ENCODE measurements at places on chromosomes 16 and 17. TPM values are rescaled to one million over a fixed set of nuclear protein-coding genes. Genes with fewer than 3 reads are reported as not detected.
A peak's percentile ranks its signal among the peaks of the same experiment; 100 is the strongest.

DNA sequence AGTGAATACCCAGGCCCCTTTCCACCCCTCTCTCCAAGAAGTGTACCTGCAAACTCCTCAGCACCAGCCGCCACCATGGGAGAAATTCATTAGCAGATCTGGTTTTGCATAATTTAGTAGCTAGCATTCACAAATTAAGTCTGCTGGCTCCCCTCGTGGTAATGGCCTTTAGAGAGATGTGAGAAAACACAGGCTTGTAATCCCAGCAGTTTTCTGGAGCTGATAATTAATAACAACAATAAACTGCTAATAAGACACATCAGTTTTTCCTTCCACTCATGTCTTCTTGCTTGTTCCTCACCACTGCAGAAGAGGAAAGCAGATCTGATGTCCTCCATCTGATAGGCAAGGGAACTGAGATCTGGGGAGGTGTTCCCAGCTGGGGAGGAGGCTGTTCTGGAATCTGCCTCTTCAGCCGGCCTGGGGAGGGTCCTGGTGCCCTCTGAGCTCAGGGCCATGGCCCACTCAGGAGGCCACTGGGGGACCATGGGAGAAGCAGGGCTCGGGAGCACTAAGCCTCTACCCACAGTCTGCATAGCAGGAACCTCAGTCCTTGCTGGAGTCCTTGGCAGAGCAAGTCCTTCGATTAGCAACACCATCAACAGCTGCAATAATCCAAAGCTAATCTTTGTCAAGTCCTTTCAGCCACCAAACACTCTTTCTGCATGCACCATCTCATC is 74.2 kb upstream of the DNAJA2 start:
- DNase-seq, result no peak

- DNase-seq, result no peak
Observed at GRCh38 chr17:67511012-67511411, 133.9 kb downstream of the PITPNC1 start.

HOXB3 gene
- 0.18 TPM for total RNA-seq

TBC1D3C gene
- total RNA-seq, result not detected

SKAP1 gene
- not detected for total RNA-seq

DNA sequence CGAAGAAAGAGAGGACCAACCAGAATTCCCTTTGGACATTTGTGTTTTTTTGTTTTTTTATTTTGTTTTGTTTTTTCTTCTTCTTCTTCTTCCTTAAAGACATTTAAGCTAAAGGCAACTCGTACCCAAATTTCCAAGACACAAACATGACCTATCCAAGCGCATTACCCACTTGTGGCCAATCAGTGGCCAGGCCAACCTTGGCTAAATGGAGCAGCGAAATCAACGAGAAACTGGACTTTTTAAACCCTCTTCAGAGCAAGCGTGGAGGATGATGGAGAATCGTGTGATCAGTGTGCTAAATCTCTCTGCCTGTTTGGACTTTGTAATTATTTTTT is 3.6 kb downstream of the SOX9 start:
- no peak for DNase-seq

ASGR1 gene
- 0.97 TPM for total RNA-seq

PRSS27 gene
- 2.8 TPM for total RNA-seq

GRCh38 chr16:23642246-23642774 is 1.0 kb downstream of the DCTN5 start:
- no peak for DNase-seq

- no peak for DNase-seq
Observed at GRCh38 chr16:65181071-65181561, 59.3 kb upstream of the CDH11 start.

RNF43 gene
- 0.15 TPM for total RNA-seq

GRCh38 chr17:69608808-69609472 is 194.4 kb downstream of the MAP2K6 start:
- DNase-seq, result no peak

DNA sequence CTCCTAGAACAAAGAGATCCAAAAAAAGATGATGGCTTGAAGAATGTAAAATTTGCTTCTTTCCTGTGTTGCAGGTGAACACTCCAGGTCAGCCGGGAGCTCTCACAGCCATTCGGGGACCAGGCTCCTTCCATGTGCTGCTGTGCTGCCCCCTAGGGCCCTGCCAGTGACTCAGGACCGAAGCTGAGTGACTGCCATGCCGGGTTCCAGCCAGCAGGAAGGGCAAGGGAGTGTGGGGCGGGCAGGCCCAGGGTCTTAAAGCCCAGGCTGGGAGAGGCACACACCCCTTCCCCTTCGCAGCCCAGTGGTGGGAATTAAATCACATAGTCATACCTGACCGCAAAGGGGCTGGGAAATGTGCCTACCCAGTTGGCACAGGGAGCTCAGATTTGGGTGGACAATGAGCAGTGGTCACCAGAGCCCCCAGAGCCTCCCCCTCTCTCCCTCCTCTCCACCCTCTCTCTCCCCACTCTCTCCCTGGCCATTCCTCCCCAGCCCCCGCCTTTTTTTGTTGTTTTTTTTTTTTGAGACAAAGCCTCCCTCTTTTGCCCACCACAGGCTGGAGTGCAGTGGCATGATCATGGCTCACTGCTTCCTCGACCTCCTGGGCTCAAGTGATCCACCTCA is 11.5 kb downstream of the EPOP start:
- DNase-seq, result no peak

GRCh38 chr17:4525691-4526397 is 27.2 kb downstream of the SPNS2 start:
- DNase-seq, result no peak

CCL7 gene
- total RNA-seq, result not detected

CDH11 gene
- 936 TPM for total RNA-seq

DNA sequence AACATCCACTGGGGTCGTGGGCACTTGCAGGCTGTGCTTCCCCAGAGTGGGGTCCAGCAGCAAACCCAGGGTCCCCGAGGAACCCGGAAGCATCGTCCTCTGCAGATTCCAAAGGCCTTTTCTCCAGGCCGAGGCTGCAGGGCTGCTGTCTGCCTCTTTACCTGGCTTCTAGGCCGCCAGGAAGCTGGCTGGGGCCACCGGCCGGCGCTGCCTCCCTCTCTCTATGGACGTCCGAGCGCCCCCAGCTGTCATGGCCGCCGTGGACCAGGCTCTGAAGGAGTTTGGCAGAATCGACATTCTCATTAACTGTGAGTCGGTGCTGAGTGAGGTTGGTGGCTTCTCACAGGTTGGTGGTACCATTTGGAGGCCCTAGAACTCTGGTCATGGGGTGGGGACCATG is 5.6 kb downstream of the DECR2 start:
- no peak for DNase-seq

- DNase-seq, result peak; percentile 18
Observed at GRCh38 chr17:49566668-49567071, 9.0 kb upstream of the NXPH3 start.

ADAMTS18 gene
- not detected for total RNA-seq

GRCh38 chr16:50296807-50297206 is 30.5 kb downstream of the ADCY7 start:
- DNase-seq, result peak; percentile 59

- DNase-seq, result no peak
Observed at GRCh38 chr16:81876273-81876900, 97.3 kb downstream of the PLCG2 start.

GRCh38 chr17:7707446-7707845 is 2.4 kb downstream of the EFNB3 start:
- DNase-seq, result peak; percentile 65

- DNase-seq, result no peak
Observed at GRCh38 chr16:81204798-81205680, 33.5 kb upstream of the BCO1 start.

DNA sequence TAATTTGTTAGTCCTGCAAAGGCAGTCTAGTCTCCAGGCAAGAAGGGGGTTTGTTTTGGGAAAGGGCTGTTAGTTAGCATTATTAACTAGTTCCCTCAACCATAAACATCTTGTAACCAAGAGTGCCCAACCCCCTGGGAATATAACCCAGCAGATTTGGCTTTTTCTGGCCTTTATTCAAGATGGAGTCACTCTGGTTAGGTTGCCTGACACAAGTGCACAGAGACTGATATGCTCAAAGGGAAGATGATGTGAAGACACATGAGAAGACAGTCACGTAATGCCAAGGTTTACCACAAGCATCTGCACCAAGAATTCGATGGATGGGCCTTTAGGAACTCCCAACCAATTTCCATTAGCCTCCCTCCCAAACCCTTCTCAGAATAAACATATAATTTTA is 3.9 kb upstream of the SCPEP1 start:
- DNase-seq, result no peak

GRCh38 chr17:15092261-15092660 is 172.9 kb downstream of the PMP22 start:
- DNase-seq, result no peak

GRCh38 chr17:61966191-61966590 is 38.4 kb upstream of the INTS2 start:
- no peak for DNase-seq

DNA sequence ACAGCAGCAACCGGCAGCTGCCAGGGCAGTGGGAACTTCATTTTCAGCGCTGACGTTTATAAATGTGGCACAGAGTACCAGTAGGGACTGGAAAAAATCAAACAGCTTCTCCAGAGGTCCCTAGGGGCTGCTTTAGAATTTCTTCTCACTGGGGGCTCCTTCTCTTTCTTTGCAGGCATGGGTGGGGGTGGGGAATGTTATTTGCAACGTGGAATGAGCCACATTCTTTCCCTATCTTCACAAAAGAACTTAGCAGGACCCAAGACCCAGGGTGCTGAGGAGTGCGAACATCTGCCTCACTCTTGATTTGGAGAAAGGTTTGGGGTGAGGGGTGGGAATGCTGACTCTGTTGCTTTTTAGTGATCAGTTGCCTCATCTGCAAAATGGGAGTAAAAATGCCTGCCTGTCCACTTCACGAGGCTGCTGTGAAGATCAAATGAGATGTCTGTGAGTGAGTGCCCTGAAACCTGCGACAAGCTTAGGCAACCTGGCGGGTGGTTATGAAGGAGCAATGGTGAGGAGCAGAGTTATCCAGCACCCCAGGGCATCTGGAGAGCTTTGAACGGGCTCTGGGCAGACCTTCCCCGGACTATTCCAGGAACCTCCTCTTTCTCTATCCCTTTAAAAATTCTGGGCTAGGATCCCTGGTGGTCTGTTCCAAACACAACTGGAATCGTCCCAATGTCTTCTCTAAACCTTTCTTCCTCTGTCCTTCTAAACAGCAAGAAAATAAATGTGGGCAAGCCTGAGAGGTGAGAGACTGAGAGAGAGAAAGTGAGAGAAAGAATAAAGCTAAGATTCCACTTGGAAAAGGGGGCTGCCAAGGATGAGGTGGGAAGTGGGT is 10.7 kb upstream of the PIPOX start:
- no peak for DNase-seq

HSF5 gene
- not detected for total RNA-seq

DNA sequence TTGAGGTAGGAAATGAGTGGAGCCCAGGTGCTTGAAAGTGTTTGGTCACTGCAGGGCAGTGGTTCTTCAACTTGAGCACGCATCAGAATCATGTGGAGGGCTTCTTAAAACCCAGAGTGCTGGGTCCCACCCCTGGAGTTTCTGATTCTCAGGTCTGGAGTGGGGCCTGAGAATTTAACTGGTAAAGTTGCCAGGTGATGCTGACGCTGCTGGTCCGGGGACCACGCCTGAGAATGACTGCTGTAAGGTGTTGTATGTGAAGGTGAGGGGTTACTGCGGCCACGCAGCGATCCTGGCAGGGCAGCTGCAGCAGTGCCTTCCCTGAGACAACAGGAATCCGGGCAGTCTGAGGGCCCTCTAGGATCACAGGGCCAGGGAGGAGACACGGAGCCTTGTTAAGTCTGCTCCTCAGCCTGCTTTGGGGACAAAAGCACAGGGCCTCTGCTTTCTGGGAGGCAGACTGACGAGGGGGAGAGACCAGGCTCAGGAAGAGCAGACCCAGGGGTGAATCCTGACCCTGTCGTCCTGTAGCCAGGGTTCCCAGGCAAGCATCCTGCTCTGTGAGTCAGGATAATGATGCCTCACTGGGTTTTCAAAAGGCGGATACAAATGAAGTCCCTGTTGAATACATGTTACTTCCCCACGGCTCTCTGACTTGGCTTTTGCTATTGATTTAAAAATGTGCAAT is 16.2 kb downstream of the CCDC42 start:
- DNase-seq, result no peak

Data from chondrocyte (in vitro differentiated cells).